ENCODE measurements at places on chromosomes 6 and 20.

DNA sequence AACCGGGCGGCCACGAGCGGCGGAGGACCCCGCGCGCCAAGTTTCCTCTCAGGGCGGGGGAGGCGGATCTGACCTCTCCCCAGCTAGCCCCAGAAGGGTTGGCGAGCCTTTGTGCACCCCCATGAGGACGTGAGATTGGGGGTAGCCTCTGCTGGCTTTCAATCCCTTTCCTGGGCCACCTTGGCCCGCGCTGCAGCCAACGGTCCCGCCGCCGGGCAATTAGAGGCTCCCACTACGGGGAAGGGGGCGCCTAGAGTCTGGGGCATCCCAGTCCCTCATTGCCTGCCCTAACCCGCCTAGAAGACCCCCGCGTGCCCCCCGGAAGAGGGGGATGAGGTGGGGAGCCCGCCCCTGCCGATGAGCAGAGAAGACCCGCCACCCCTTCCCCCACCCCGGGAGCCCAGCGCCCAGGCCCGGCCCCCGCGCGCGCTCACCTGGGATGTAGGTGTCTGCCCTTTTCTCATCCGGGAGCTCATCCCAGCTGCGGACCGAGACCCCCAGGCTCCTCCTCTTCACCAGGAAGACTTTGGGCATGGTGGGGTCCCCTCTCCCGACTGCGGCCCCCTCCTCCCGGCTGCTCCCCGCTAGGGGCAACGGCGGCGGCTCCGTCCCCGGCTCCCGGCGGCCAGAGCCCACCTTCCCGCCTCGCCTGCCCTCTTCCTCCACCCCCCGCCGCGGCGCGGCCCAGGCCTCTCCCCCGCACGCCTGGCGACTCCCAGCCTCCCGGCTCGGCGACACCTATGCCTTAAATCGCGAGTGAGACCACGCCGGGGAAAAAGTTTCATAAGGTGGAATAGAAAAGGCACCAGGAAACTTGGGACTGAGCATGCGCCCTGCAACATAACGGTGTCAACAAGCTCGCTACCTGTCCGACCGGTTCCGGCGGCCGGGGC is at the start of gene OVOL2:
Gene OVOL2, minus strand, starts transcription at position 816 of the 893 bp plus-strand sequence. Its CDS starts 282 bp downstream, at position 534.
- no peak for DNase-seq

GRCh38 chr6:17871836-17872235 is 115.6 kb downstream of the KIF13A start:
- DNase-seq, result no peak

- DNase-seq, result no peak
Observed at GRCh38 chr6:121520337-121521163, 85.1 kb downstream of the GJA1 start.

GRCh38 chr6:109503327-109504224 is 20.6 kb upstream of the ZBTB24 start:
- DNase-seq, result no peak

GRCh38 chr6:151705993-151706733 is 101.3 kb upstream of the ESR1 start:
- no peak for DNase-seq

- no peak for DNase-seq
Observed at GRCh38 chr20:53559816-53560215, 33.8 kb downstream of the ZNF217 start.

GRCh38 chr6:141641406-141641805 is 491.3 kb upstream of the GJE1 start:
- DNase-seq, result no peak

DNA sequence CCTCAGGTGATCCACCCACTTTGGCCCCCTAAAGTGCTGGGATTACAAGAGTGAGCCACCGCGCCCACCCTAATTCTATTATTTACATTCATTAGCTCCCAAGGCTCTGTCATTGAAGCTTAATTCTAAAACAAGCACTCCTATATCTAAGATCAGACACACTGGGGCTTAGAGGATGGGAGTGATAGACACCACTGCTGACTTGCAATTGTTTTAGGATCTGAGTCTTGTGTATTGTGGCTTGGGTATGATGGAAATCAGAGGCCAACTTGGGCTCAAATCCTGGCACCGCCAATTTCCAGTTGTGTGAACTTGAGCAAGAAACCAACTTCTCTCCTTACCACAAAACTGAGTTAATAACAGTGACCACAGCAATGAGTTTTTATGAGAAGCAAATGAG is 34.7 kb downstream of the MTRES1 start:
- DNase-seq, result no peak

- DNase-seq, result no peak
Observed at GRCh38 chr6:328136-328670, 35.9 kb downstream of the DUSP22 start.

- no peak for DNase-seq
Observed at GRCh38 chr6:45469663-45470062, 91.9 kb upstream of the SUPT3H start.

- DNase-seq, result peak; percentile 92
Observed at GRCh38 chr20:49484180-49485140, 2.0 kb upstream of the KCNB1 start.

GRCh38 chr20:54062812-54063280 is 7.5 kb downstream of the BCAS1 start:
- DNase-seq, result peak; percentile 58

- DNase-seq, result no peak
Observed at GRCh38 chr6:166728884-166729530, 102.0 kb upstream of the RPS6KA2 start.

DNA sequence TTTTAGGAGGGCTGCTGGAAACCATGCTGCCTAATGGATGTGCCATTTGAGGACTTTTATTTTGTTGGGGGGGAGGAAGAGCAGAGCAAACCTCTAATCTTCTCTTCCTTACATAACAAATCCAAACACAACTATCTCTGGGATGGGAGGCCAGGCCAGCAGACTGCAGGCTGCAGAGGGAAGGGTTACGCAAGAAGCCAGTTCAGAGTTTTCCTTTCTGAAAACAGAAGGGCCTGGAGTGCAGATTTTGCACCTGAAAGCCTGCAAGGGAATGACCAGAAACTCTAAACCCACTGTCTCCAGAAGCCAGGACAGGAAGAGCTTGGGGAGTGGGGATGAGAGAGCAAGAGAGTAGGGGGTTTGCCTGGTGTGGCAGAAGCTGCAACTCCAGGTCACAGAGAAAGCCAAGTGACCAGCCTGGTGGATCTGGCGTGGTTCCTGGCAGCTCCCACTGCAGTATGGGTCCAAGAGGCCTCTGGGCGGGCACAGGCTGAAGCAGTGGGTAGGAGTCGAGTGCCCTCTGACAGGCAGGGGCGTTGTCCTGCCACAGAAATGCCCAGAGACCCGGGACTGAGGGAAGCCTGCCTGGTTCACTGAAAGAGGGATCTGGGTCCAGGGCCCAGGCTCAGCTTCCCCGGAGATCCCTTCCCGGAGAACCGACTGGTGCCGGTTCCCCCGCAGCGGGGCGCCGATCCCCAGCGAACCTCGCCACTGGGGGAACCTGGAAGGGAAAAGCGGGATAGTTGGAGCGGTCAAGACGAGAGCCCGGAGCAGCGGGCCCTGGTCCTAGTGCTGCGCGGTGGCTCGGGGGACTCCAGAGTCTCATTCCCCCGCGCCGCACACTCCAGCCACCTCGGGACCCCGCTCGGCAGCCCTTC is 6.7 kb downstream of the MAFB start:
- DNase-seq, result no peak

- DNase-seq, result no peak
Observed at GRCh38 chr6:104580452-104580851, 279.3 kb downstream of the HACE1 start.

Data from SK-N-DZ (cell line).